H1 (cell line): ENCODE measurements at places on chromosomes 1 and 21. TPM values are rescaled to one million over a fixed set of nuclear protein-coding genes. Genes with fewer than 3 reads are reported as not detected.

PADI4 gene
- not detected in 2 replicates for total RNA-seq

GRCh38 chr21:36260802-36261201 is 59.2 kb upstream of the MORC3 start:
- DNase-seq = no peak

- DNase-seq = no peak
Observed at GRCh38 chr1:31904339-31905092, 33.7 kb downstream of the PTP4A2 start.

KLHDC8A gene
- total RNA-seq = 2.5 and 3.4 TPM in 2 replicates

GRCh38 chr1:13538832-13539231 is 25.0 kb upstream of the LRRC38 start:
- no peak for DNase-seq

DNA sequence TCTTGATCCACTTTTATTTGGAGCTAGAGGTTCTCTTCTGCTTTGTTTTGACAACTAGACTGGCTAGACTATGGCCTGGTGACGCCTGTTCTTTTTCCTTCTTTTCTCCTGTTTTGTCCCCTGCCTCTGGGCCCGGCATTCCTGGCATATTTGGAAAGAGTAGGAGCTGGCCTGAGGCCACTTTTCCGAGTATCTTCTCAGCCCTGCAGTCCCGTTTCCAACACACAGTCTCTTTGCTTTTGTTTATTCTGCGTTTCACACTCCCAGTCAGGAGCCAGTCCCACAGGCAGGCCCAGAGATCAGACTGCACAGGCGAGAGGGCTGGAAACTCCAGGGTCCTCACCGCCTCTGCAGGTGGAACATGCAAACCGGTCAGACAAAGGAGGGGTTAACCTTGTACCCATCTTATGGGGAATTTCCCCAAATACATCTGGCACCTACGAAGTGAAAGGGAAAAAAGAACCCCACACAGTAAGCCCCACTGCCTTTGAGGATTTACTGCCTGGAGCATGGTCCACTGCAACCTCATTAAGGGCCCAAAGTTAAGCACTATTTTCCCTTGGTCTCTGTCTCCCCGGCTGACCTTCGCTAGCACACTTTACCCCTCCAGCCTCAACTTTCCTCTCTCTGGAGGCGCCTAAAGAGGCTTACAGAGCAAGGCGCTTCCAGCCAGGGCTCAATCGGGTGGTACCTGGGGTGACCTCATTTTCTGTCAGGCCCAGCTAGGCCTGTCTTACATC is 141.1 kb downstream of the TOMM20 start:
- no peak for DNase-seq

DNA sequence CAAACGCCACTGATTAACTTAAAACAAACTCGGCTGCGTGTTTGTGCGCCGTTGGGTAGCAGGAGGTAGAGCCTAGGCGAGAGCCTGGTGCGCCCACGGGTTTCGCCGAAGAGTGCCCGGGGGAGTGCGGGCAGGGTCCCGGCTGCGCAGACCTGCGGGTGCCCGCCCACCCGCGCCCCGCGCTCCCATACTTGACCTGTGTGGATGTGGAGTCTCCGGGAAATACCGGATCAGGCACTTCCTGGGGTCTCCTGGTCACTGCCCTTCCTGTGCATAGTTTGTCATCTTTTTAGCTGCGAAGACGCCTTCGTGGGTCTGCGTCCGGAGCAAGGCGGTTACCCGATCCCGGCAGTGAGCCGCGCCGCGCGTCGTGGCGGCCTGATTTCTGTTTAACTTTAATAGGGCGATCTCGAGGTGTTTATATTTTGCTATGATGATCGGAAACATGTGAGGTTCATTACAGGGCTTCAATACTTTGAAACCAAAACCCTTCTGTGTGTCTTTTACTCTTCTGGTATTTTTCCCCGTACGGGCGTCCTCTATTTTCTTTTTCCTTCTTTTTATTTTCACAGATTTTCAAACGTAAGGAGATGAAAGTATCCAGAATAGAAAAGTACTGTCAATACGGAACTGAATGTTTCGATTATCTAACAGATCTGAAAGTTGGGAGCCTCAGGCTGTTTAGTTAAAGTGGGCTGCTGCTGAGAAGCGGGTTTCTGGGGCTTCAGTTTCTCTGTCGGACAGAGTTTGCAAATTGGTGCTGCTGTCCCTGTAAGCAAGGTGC is 15.2 kb downstream of the NR5A2 start:
- no peak for DNase-seq

DOCK7 gene
- total RNA-seq = 28.7 and 33.7 TPM in 2 replicates

LRRC8B gene
- total RNA-seq = 26.2 and 29.2 TPM in 2 replicates
